ENCODE measurements at places on chromosomes 2 and 18.
A peak's percentile ranks its signal among the peaks of the same experiment; 100 is the strongest.

- DNase-seq = no peak
Observed at GRCh38 chr2:205543262-205543843, 138.9 kb upstream of the NRP2 start.

DNA sequence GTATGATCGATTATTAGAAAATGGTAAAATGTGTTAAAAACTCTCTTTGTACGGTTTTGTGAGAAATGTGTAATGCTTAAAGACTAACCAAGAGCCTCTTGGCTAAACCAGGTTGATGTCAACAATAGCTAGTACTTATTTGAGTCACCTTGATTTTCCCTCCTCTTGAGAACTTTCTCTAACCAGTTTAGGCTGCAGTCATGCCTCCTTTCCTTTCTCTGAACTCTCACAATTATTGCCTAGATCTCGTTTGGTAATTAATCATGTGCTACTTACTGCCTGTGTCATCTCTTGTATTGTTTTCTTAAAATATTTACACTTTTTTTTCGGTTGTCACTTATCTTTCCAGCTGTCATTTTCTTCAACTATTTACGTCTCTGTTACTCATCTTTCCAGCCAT is 1.1 kb upstream of the EPC2 start:
- DNase-seq = no peak

DNA sequence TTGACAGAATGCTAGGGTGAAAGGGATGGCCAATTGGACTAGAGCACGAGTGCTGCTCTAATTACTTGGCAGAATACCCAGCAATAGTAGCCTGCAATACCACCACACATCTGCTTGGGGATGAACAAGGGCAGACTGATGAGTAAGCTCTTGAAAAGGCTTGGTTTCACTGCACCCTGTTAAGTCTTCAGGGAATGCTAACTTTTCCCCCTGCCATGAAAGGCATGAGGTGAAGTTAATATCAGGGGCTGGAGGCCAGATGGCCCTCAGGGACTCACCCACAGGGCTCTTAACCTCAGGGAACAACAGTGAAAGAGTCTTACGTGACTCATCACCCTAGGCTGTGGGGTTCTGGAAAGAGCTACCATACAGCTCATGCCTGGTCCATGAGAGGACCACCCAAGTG is 51.7 kb upstream of the MYL1 start:
- DNase-seq = no peak

DNA sequence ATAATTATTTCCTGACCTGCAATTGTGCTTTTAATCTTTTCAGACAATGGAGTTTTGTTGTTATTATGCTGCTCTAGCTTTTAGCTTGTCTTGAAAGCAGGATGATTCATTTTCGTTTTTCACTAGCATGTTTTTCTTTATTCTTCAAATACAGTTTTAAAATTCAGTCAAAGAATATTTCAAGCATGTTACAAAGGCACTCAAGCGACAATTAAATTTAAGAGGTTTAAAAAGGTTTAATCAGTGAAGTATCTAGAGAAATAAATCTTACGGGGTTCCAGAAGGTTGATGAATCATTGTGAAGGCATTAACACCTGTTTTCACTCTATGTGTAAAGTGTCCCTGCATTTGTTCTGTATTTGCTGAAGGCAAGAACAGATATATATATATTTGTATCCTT is 390.7 kb upstream of the TMEFF2 start:
- no peak for DNase-seq

- no peak for DNase-seq
Observed at GRCh38 chr2:106536490-106536889, 49.3 kb downstream of the CD8B2 start.

DNA sequence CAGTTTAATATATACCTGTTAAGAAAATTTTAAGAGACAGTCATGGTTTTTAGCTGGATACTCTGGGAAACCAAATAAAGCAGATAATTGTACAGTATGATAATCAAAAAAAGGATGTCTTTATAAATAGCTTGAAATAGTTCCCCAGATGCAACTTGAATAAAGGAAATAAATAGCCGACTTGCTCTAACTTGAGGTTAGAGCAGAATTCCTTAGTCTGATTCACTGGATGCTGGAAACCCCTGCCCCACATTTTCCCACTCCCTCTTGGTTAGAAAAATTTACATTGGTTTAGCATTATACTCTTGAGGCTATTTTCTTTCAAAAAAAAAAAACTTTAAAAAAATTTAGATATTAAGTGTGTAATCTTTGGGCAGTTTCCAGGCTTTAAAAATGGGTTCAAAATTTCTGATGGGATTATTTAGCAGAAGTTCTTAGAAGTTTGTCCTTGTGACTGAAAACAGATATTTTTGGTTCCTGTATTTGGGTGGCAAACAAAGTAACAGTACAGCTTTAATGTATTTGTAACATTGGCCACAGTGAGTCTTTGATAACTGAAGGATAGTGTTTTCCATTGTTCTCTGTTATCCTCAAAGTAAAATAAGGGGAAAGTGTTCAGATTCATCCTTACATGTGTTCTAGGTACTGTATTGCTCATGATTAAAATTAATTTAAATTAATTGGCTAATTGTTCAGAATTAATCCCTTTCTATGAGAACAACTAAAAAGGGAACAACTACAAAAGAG is 39.6 kb downstream of the ITGAV start:
- DNase-seq = no peak

DNA sequence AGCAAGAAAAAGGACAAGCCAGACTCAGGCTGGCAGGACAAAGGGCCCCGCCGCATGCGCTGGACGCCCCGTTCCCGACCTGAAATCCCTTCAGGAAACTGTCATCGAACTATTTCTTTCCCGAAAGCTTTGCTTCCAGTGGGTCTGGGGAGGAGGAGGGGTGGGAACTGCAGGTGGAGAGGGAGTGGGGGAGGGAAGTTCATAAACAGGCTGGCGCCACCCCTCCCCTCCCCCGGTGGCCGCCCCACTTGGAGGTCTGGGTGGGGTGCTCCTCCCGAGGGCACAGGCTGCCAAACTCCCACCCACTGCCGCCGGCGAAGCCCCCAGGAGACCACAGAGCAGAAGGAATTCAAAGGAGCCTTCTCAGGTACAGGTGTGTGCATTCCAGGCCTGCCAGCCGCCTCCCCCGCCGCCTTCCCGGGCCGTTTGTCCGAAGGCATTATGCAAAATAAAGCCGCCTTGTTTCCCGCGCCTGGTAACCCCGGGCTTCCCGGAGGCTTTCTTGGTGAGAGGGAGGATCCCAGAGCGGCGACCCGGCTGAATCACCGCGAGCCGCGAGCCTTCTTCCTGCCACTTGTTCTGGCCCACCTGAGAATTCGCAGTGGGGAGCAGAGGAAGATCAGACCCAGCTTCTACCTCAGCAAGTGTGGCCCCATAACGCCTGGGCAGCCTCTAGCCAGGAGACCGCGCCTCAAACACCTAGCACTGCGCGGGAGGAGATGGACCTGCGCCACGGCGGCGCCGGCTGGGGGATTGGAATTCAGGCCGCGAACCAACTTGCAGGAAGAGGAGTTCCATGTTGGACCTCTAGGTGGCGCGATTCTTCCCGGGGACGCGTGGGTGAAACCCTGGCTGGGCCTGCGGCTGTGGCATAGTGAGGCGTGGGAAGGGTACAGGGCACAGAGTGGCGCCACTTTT is 101.9 kb downstream of the FOXI3 start:
- DNase-seq = no peak

- no peak for DNase-seq
Observed at GRCh38 chr2:120691410-120691809, 44.3 kb upstream of the GLI2 start.

- peak; percentile 64 for DNase-seq
Observed at GRCh38 chr2:162704496-162704895, 134.1 kb downstream of the KCNH7 start.

GRCh38 chr18:37499913-37500312 is 65.7 kb downstream of the CELF4 start:
- no peak for DNase-seq

DNA sequence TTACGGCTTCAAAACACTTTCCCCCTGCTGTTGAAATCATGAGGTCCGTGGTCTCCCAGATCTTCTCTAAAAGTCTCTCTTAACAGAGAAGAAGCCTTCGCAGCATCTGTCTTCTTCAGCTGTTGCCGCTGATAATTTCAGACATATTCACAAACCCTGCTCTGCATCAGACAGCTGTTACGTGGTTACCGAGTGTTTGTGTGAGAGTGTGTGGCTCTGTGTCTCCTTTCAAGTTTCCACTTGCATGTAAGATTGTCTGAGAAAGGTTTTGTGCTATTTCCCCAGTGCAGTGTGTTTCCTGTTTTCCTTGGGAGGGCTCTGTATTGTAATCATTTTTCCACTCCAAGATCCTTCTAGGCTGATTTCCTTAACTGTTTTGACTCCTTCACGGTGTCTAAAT is 32.8 kb downstream of the MAIP1 start:
- no peak for DNase-seq

DNA sequence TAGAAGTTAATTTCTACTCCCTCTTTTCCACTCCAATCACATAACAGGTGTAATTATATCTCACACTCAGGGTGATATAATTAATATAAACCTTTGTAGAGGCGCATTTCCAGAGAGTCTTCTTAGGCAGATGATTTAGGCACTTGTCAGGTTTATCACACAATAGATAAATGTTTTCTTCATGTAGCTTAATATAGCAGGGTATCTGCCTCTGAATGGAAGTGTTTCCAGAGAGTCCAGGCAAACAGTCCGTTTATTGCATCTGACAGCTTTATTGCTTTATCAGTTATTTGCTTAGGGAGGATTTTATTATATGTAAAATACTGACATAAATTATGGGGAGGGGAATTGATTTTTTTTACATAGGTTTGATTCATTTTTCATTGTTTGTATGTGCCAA is 766.3 kb downstream of the SLC4A3 start:
- DNase-seq = no peak

GRCh38 chr2:137928547-137929518 is 35.4 kb upstream of the HNMT start:
- DNase-seq = no peak

DNA sequence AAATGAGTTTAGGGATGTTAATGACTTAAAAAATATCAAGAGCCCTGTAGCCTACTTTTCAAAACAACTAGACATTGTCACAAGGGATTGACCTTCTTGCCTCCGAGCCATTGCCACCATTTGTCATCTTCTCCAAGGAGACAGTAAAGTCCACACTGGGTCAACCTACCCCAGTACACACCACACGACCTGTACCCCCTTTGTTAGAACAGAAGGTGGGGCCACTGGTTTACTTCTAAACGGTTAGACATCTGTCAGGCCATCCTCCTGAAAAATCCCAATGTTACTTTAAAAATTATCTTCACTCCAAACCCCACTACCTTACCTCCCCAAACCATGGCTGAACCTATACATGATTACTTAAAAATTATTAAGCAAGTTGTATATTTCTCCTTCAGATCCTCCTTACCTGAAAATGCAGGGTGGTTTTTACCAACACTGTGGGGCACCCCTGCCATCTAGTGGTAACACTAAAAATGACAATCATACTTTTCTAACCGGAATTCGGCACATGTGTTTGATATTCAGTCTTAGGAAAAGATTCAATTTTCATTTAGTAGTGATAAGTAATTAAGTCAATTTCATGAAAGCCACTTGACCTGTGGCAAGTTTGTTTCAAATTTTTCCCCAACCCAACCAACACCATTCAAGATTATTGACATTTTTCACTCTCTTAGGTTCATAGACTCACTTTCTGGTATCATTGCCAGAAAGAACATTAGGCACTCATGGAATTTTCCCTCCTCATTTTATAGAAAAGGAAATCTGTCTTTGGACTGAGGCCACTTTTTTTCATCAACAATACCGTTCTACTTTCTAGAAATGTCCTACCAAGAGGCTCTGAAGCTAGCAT is 265.3 kb upstream of the PKDCC start:
- no peak for DNase-seq

DNA sequence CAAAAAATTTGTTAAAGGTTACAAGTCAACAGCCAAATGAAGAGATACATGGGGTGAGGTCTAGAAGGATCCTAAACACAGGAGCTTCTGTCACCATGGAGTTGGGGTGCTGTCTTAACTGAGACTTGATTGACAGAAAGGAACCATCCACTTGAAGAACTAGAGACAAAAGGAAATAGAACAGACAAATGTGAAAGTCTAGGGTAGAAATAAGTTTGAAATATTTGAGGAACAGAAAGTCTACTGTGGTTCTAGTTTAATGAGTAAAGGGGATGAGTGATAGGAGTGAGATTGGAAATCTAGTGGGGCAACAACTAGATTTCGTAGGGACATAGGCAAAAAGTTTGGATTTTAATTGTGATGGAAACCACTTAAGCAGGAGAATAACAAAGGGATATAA is 18.7 kb downstream of the RBBP8 start:
- no peak for DNase-seq

GRCh38 chr2:165191096-165191728 is 12.6 kb downstream of the SCN3A start:
- no peak for DNase-seq

DNA sequence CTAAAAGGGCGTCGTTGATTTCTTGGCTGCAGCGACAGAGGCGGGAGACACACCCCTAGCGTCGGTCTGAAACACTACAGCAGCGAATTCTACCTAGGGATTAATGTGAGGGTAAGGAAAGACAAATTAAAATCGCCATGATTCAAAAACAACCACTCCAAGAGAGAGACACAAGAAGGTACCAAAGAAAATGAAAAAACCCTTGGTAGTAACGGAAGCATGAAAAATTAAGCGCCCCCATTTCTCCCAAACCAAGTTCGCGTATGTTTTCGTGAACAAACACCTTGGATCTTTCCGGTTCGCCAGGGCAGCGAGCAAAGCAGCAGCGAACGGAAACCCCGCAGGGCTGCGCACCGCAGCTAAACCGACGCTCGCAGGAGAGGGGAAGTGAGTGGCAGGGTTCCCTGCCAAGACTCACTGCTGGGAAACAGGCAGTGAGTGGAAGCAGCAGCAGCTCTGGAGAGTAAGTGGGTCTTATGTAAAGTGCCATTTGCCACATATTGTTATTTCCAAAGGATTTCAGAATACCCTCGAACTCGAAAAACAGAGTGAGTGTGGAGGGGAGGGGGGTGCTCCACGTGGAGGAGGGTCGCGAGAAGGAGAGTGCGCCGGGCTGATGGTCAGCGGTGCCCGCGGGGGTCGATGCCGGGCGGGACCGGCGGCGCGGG is 1.0 kb downstream of the PPP3R1 start:
- peak; percentile 5 for DNase-seq

- DNase-seq = no peak
Observed at GRCh38 chr2:17476064-17476463, 42.2 kb downstream of the RAD51AP2 start.

GRCh38 chr2:158659483-158659882 is 135.6 kb upstream of the DAPL1 start:
- DNase-seq = no peak

GRCh38 chr2:74911061-74911460 is 47.4 kb upstream of the POLE4 start:
- DNase-seq = peak; percentile 12

- DNase-seq = no peak
Observed at GRCh38 chr2:179671043-179671981, 190.1 kb downstream of the ZNF385B start.

DNA sequence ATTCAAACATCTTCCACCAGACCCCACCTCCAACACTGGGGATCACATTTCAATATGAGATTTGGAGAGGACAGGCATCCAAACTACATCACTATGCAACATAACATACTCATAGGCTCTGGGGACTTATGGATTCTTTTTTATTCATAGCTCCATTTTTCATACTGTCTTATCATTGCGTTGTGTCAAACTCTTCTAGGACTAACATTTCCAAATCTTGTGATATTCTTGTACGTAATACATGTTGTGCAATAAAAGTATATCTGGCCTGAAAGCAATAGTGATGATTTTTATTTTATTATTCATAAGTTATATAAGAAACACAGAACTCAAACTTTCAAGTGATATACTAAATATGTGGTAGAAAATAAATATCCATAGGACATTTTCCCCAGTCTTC is 60.6 kb upstream of the ACTR3 start:
- no peak for DNase-seq

GRCh38 chr2:216629784-216630183 is 3.4 kb upstream of the IGFBP2 start:
- DNase-seq = no peak
